ENCODE measurements at places on chromosomes 7 and 10.

DNA sequence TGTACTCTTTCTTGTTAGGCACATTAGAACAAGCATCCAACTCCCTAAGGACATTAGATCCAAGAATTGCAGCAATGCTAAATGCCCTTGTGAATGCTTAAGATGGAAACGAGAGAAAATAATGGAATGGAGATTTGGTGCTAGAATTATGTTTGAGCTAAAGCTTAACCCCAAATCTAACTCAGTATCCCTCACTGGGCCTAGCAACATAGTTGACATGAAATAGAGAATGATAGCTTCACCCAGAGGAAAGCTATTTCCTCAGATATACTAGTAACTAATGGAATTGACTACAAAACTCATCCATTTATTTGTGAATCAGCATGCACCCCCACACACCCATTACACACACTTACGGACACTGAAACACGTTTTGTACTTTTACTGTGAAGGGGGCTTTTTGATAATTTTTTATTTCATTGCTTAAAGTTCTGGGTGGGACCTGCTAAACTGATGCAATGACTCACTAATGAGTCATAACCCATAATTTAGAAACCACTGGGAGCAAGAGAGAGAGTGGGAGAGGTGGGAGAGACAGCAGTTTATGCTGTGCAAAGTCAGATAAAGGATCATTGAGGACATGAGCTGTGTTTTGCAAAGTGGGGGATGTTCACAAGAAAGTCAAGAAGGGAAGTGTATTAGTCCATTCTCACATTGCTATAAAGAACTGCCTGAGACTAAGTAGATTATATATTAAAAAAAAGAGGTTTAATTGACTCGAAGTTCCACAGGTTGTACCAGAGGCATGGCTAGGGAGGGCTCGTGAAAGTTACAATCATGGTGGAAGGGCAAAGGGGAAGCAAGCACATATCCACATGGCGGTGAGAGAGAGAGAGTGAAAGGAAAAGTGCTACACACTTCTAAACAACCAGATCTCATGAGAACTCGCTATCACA is 382.7 kb downstream of the SFMBT2 start:
- peak; percentile 44 for DNase-seq

DNA sequence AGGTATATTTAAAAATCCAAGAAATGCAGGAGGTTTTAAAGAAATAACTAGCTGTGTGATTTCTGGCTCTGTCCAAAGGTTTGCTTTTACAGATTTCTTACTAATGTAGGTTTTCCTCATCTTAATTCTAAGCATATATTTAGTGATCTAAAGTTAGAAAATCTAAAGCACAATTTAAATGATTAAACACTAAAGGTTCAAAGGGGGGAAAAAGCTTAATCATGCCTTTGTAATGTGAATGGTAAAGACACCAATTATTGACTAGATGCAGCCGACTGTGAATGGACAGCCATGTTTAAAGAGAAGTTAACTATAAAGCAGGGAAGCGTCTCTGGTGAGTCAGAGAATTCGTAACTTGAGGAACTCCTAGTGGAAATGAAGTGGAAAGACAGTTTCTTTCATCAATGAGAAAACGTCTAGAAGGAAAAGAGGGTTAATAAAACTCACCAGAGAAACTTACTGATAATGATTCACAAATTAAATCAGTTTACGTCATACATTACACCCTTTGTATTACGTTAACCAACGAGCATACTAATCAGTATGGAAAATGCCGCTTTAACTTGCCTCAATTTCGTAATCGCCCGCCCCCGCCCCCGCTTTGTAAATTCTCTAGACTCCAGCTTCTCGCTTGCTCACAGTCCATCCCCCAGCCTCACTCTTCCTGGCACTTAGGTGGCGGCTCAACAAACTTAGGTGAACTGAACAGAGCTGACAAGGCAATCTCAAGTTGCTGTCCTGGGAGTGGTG is 1.1 kb upstream of the HBP1 start:
- peak; percentile 82 for DNase-seq

DNA sequence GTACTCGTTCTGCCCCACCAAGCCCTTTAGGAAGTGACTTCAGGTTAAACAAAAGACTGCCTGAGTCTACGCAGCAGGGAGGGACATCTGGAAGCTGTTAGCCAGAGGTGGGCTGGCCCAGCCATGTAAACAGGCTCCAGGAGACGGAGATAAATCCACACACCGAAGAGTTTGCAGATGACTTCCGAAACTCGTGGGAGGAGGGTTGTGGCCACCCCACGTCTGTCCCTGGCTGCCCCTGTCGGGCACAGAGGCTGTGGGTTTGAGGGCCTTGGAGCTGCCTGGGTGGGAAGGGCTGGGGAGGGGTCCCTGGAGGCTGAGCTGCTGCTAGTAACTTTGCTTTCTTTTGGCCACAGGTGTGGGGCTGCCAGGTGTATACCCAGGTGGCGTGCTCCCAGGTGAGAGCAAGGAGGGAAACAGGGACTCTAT is 15.6 kb downstream of the ELN start:
- DNase-seq = no peak

DNA sequence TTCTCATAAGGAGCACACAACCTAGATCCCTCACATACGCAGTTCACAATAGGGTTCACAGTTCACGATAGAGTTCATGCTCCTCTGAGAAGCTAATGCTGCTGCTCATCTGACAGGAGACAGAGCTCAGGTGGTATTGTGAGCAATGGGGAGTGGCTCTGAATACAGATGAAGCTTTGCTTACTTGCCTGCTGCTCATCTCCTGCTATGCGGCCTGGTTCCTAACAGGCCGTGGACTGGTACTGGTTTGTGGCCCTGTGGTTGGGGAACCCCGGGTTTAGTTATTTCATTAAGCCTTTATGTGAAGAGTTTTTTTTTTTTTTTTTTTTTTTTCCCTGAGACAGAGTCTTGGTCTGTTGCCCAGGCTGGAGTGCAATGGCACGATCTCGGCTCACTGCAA is 19.4 kb downstream of the SLK start:
- DNase-seq = no peak

DNA sequence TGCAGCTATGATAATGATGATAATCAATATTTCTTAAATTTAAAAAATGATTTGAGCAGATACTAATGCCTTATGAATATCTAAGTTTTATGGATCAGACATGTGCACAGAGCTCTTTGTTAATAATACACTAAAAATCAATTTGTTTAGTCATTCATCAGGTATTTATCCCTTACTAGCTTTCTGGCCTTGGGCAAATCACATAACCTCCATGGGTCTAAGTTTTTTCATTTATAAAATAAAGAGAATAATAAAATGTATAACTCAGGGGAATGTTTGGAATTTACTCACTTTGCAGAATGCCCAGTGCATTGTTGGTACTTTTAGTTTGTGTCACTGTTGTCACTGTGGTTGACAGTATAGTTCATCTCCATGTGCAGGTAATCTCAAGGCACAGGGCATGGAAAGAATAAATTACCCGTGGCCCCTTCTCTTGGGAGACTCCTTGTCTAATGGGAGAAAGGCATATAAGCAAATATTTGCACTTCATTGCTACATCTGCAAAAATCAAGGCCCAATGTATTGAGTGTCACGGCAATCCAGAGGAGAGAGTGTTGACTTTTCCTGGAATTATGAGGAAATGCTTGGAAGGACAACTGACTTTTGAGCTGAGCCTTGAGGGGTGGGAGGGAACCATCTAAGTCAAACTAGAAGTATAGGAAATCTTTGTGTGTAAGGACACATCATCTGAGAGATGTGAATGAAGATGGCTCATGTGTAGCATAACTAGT is 64.7 kb upstream of the CTTNBP2 start:
- no peak for DNase-seq

DNA sequence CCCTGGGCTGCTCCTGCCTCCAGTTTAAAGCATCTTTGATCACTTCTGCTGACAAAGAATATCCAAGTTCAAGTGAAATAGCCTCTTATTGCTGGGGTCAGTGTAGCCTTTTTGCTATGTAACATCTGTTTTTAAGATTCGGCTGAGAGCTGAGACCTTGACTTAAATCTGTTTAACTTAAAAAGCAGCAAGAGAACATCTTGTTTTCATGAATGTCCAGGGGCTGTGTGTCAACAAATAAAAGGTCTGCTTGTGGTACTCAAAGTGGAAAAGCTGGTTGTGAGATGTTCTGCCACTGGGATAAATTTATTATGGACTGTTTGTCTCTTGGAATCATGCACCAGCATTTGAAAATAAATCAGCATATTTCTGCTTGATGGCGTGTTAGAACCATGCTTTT is 73.2 kb downstream of the CALD1 start:
- no peak for DNase-seq

GRCh38 chr10:45422207-45422865 is 48.3 kb downstream of the ALOX5 start:
- no peak for DNase-seq

GRCh38 chr10:78416031-78417011 is 382.7 kb downstream of the RPS24 start:
- DNase-seq = no peak

DNA sequence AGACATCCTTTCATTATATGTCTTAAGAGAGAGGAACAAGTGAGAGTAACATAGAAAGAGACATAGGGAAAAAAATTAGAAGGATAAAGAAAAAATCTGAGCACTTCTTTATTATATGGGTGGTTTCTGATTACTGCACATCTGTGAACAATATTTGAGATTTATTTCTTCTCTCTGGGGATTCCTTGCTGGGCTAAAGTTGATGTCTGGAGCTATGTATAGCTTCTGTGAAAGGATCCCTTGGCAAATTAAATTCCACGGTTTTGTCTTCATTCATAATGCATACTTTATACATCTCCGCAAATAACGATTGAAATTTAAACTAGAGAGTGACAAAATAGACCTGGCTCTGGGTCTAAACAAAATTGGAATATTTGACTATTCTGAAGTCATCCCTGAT is 232.2 kb upstream of the CTBP2 start:
- DNase-seq = no peak

DNA sequence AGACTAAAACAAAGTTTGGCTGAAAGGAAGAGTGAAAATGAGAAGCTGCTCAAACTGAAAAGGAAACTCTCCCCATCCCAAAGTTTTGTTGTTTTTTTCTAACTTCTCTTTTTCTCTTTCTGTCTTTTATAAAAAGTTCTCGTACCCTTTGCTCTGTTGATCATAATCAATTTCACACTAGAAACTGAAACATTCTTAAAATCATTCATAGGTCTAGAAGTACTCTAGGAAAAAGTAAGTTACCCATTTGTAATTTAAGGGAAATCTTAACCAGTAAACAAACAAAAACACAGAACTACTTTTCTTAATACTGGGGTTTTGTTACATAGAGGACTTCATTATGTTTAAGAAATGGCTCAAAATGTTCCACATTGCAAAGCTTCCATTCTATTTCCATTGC is 339.8 kb downstream of the SEMA3D start:
- no peak for DNase-seq

- no peak for DNase-seq
These were observed 400.1 kb upstream of the NRP1 start for GRCh38 chr10:33734393-33735155.

GRCh38 chr10:43961523-43962345 is 313.1 kb upstream of the ZNF32 start:
- no peak for DNase-seq

DNA sequence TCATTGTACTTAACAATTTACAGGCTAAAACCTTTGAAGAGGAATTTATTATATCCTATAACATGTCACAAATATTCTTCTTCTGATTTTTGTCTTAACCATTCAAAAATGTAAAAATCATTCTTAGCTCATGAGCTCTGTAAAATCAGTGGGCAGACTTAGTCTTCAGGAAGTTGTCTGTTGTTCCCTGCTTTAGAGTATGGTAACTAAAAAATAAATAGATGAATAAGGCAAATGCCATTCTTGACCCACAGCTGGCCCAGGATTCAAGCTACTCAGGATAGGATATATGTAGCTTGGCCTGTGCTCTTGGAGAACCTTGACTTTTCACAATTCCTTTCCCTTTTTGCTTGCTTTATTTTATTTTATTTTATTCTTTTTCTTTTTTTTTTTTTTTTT is 51.5 kb downstream of the LRRC4 start:
- DNase-seq = no peak

- DNase-seq = peak; percentile 97
These were observed 14.3 kb downstream of the ZC3HAV1 start for GRCh38 chr7:139095194-139095659.

GRCh38 chr7:155058896-155059295 is 11.2 kb upstream of the HTR5A start:
- DNase-seq = no peak

GRCh38 chr10:116704926-116705325 is 37.4 kb downstream of the HSPA12A start:
- no peak for DNase-seq

DNA sequence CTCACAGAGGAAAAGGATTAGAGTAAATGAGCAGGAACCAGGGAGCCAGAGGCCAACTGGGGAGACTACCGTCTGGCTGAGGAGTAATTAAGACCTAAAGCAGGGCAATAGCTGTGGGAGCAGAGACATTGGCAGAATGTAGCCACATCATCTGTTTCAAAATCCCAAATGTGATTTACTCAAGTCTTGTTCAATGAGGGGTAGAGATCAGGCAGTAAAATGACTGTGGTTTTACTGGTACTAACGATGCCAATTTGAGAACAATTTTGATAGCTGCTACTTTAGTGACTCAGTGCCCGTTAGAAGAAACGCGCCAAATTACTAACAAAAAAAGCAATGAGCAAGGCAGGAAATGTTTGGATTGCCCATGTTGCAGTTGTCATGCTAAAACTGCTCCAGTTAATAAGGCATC is 12.7 kb upstream of the MIOS start:
- no peak for DNase-seq

GRCh38 chr7:141685285-141686023 is 16.5 kb downstream of the DENND11 start:
- DNase-seq = no peak

GRCh38 chr7:28621369-28621841 is 209.1 kb downstream of the CREB5 start:
- DNase-seq = no peak

DNA sequence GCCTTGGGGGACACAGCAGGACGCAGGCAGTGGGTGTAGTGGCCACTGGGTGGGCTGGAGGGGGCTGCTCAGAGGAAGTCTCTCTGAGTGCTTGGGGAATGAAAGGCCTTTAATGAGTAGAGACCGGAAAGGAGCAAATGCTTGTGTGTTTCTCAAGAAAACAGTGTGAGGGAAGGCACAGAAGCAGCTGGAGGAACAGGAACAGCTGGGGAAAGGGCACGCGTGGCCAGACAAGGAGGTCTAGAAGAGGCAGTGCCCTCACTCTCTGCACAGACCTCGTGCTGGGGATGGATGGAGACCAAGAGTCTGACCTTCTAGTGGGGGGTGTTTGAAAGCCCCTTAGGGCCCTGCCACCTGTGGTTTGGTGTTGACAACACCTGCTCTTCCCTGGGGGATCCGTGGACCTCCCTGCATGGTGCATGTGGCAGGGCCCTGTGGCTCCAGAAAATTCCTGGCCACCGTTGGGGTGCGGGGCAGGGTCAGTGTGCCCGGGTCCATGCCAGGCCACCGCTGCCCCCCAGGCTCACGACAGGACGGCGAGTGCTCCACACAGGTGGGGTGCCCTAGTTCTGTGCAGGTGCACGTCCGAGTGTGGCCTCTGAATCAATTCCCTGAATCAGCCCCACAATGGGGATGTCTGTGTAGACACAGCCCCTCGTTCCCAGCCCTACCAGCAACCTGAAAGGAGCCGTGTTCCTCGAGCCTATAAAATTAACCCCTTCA is 25.9 kb upstream of the FAM20C start:
- peak; percentile 25 for DNase-seq

GRCh38 chr10:48684792-48685623 is at the start of gene WDFY4:
WDFY4 (plus strand) TSS chr10:48684873; CDS start chr10:48709733, 24,860 bp downstream.
- peak; percentile 91 for DNase-seq

GRCh38 chr7:6640246-6640721 is 3.2 kb downstream of the ZNF316 start:
- DNase-seq = peak; percentile 82

- DNase-seq = no peak
These were observed 10.3 kb downstream of the PWWP2B start for GRCh38 chr10:132407243-132407746.

- no peak for DNase-seq
These were observed 132.6 kb downstream of the CHRM2 start for GRCh38 chr7:137001041-137001440.
